ENCODE measurements at places on chromosomes 7 and 10.
A peak's percentile ranks its signal among the peaks of the same experiment; 100 is the strongest.

GRCh38 chr10:79349766-79350406 lies 2.6 kb downstream of the PPIF start:
- DNase-seq = no peak
- peak overlapping the region; percentile 91 for H3K4me3 ChIP-seq
- peaks cover 64% of the 10 kb centered on the region for H3K36me3 ChIP-seq
- peaks cover 43% of the 10 kb centered on the region for H3K4me1 ChIP-seq

DNA sequence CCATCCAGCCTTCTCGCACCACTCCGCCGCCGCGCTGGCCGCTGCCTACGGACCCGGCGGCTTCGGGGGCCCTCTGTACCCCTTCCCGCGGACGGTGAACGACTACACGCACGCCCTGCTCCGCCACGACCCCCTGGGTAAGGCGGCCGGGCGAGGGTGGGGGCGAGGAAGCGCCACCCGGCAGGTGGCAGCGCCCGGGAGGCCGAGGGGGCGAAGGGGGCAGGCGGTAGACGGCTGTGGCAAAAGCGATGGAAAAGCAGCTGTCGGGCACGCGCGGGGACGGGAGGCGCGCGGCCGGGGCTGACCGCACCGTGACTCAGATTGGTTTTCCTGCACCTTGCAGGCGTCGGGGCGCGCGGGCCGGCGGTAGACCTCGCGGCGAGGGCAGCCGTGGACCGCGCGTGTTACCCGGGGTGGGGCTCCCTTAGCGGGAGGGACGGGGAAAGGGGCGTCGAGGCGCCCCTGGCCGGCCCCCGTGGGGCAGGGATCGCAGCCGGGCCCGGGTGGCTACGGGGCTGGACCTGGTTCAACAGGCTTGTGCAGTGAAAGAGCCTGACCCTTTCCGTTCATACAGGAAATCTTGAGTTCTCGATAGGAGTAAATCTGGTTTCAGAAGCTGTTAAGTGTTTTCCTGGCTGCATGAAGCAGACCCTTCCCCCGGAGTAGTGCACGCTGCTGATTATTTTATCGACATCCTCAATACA lies 608 bp downstream of the HHEX start:
- H3K36me3 ChIP-seq = peaks cover 4% of the 10 kb centered on the region
- DNase-seq = peak; percentile 52
- H3K27me3 ChIP-seq = peaks cover 81% of the 10 kb centered on the region
- peak overlapping the region; percentile 93 for H3K27ac ChIP-seq
- H3K4me1 ChIP-seq = peaks cover 34% of the 10 kb centered on the region
- peak overlapping the region; percentile 77 for H3K4me3 ChIP-seq

- H3K4me3 ChIP-seq = no peak overlapping the region
- H3K27me3 ChIP-seq = peaks cover 33% of the 10 kb centered on the region
- H3K27ac ChIP-seq = no peak overlapping the region
Measured at GRCh38 chr10:131636841-131637724, 263.7 kb upstream of the PPP2R2D start.

GRCh38 chr7:37052705-37053104 lies 328.4 kb upstream of the AOAH start:
- no peak overlapping the region for H3K27ac ChIP-seq
- no peaks in the 10 kb centered on the region for H3K27me3 ChIP-seq
- H3K36me3 ChIP-seq = no peaks in the 10 kb centered on the region

GRCh38 chr10:48776528-48776927 lies 91.9 kb downstream of the WDFY4 start:
- H3K27ac ChIP-seq = no peak overlapping the region
- H3K4me3 ChIP-seq = no peak overlapping the region
- H3K27me3 ChIP-seq = no peaks in the 10 kb centered on the region
